ENCODE measurements at places on chromosomes 16 and 17.
A peak's percentile ranks its signal among the peaks of the same experiment; 100 is the strongest.

- no peak for DNase-seq
These were observed 233.5 kb upstream of the RPL38 start for GRCh38 chr17:73969956-73970355.

- DNase-seq: no peak
These were observed 22.9 kb downstream of the ADAM11 start for GRCh38 chr17:44781551-44782325.

GRCh38 chr16:6573577-6573976, 759.1 kb upstream of the RBFOX1 start:
- DNase-seq: peak; percentile 73

DNA sequence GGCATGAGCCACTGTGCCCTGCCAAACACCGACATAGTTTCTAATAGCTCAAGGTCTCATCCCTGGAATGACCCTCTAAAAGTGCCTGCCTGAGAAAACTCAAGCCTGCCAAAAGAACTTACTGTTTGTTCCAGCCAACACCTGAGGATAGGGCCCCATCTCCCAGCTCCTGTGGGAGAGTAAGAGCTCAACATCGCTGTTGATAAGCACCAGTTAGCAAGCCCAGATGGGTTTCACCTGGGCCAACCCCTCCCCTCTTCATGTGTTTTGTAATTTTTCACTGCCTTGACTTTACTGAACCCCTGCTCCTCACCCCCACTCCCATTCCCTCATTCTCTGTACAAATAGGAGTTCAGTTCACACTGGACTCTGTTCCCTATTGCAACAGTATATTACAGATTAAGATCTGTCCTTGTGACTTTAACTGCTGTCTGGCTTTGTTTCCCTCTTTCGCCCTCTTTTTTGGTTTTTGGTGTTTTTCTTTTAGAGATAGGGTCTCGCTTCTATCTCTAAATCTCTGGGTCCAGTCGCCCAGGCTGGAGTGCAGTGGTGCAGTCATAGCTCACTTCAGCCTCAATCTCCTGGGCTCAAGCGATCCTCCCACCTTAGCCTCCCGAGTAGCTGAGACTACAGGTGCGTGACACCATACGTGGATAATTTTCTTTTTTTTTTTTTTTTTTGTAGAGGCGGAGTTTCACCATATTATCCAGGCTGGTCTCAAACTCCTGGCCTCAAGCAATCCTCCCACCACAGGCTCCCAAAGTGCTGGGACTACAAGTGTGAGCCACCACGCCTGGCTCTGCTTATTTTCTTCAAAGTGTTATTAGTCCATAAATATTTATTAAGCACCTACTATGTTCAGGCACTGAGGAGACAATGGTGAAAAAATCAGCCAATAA, 12.3 kb downstream of the NUPR1 start:
- no peak for DNase-seq

GRCh38 chr16:68408967-68409366, 39.3 kb downstream of the SMPD3 start:
- DNase-seq: no peak

- no peak for DNase-seq
These were observed 130.7 kb downstream of the PRKCA start for GRCh38 chr17:66432996-66433551.

All from NCI-H1694 (cell line).